ENCODE measurements at places on chromosomes 11 and 22.

GRCh38 chr11:90639461-90639993, 416.7 kb upstream of the CHORDC1 start:
- DNase-seq, result no peak

GRCh38 chr11:11456866-11457265, 103.8 kb upstream of the CSNK2A3 start:
- DNase-seq, result no peak

- no peak for DNase-seq
These were observed 101.7 kb downstream of the CWC15 start for GRCh38 chr11:94871491-94872185.

GRCh38 chr11:118851970-118852369, 31.7 kb upstream of the CXCR5 start:
- DNase-seq, result no peak

- DNase-seq, result no peak
These were observed 4.8 kb upstream of the POLDIP3 start for GRCh38 chr22:42619261-42620063.

DNA sequence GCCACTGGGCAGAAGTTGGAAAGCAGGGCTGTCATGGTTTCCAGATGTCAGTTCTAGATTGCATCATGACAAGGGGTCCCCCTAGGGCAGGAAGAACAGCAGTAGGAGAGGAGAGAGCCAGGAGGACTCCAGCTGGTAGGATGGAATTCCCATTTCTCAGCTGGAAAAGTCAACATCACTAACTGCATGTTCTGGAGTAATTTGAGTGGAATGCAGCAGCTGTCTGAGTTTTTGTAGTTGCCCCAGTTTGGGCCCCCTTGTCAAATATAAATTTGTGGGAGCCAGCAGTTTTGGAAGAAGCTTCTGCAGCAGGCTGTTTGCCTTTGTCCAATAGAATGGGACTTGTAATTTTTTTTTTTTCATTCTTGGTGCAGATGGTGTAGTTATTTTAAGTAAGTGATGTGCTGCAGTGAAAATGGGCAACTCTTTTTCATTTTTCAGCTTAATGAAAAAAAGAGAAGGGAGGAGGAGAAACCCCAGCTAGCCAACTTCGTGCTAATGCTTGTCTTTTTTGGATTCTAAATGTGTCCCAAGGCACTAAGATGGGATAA, 86.9 kb downstream of the LDLRAD3 start:
- DNase-seq, result no peak

- DNase-seq, result no peak
These were observed 77.7 kb downstream of the LARGE1 start for GRCh38 chr22:33842421-33843094.

DNA sequence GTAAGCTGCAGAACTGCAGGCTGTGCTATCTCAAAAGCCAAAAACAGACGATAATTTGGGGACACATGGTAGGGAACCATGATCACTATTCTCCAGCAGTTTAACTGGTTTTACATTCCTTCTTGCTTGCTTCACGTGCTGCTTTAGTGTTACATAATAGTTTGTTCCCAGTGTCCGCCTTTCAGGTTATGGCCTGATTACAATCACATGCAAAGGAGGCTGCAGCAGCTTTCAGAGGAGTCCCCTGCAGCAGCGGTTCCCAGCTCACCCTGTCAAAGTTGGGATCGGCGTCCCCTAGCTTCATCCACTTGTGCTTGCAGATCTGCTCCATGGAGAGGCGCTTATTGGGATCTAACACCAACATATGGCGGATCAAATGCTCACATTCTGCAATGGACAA, 39.2 kb upstream of the APOA1 start:
- DNase-seq, result no peak

DNA sequence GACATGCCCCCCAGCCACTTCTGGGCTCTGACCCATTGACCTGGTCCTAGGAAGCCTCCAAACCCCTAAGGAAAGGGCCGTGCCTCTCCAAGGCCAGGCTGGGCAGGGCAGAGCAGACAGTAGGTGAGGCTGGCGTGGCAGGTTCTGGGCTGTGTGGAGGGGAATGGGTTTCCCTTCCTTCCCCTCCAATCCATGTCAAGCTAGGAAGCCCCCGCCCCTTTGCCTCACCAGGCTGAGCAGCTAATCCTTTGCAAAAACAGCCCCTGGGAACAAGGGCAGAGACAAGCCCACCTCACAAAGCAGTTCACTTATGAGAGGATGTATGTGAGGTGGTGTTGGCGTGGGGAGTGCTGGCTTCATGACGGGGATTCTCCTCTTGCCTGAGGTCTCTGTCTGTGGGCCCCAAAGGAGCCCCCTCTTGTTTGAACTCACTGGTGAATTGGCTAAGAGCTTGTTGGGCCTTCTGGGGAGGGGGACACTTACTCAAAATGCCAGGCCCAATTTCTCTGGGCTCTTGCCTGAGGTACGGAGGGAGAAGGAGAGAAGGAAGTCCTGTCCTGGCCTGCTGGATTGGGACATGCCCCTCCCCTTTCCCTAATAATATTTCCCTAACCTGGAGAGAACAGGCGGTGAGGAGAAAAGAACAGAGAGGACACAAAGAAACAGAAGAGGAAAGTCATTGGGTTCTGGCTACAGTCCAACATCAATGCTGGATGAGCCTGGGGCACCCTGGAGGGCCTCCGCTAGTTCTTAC, 1.6 kb upstream of the TRIM29 start:
- DNase-seq, result no peak

- no peak for DNase-seq
These were observed 36.9 kb downstream of the BDNF start for GRCh38 chr11:27663326-27663725.

GRCh38 chr11:70876685-70877084, 375.7 kb downstream of the SHANK2 start:
- no peak for DNase-seq

- DNase-seq, result no peak
These were observed 39.2 kb upstream of the LRRC32 start for GRCh38 chr11:76709756-76710155.

DNA sequence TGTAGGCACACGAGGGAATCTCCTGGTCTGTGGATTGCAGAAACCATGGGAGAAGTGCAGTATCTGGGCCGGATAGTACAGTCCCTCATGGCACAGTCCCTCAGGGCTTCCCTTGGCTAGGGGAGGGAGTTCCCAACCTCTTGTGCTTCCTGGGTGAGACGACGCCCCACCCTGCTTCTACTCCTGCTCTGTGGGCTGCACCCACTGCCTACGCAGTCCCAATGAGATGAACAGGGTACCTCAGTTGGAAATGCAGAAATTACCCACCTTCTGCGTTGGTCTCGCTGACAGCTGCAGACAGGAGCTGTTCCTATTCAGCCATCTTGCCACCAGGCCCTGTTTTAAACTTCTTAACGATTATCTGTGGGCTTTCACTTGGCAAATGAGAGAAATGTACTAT, 157.2 kb upstream of the CARD18 start:
- no peak for DNase-seq

- DNase-seq, result no peak
These were observed 177.5 kb upstream of the GRIA4 start for GRCh38 chr11:105432241-105432995.

DNA sequence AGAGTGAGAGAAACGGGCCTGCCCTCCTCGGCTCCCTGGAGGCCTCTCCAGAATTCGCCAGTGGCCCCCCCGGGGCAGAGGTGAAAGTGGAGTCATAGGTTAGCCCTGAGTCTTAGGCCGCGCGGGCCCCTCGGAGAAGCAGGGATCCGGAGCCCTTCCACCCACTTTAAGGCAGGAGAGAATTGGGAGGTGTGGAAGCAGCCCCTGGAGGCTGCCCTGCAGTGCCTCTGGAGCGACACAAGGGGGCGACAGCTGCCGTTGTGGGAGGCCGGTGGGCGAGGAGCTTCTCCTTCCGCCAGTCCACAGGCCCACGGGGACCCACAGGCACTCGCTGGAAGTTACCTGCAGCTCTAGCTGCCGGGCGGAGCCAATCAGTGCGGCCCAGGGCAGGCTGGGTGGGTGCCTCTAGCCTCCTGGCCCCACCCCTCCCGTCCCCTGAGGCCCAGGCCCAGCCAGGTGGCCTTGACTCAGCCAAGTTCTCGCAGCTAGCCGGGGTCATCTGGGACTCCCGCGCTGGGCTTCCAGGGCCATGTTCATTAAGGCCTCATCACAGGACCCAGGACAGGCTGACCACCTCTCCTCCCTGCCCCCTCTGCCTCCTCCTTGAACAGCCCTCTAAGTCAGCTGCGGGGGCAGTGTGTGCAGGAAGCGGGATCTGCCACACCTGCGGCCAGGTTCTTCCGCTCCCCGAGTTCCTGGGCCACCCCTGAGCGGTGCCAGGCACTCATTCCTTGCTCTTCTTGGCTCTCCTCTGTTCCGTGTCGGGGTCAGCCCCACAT, 5.0 kb downstream of the DGKZ start:
- no peak for DNase-seq

GRCh38 chr22:39946126-39946502, 14.1 kb upstream of the TMA7B start:
- no peak for DNase-seq
